ENCODE measurements at places on chromosomes 6 and 20.

DNA sequence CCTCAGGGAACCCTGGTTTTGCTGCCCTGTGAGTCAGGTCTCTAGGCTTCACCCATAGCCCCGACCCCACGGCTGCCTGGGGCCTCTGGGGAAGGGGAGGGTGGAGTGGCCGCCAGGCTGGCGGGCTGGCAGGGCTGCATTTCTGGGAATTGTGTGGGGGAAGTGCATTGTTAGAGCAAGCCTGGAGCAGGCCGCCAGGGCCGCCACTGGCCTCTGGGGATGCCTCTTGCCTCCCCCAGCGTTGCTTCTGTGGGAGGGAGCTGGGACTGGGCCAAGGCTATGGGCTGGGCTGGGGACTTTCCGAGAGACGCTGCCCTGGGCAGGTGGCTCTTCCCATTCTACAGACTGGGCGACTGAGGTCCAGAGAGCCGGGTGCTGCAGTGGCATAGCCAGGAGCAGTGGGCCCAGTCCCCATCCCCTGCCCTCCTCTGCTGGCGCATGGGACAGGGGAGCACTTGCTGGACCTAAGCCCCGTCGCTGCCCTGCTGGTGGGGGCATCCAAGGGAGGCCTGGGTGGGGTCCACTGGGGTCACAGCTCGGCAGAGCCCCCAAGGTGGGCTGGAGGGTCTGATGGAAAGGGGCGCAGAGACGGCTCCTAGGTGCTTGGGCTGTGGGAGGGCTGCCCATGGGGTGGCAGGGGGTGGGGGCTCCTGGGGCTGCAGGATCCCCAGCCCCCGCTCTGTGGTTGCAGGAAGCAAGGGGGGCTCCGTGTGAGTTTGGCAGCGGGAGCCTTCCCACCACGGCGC lies 6.6 kb upstream of the SOX18 start:
- no peak for DNase-seq

- DNase-seq: no peak
Observed at GRCh38 chr20:57705127-57705899, 4.5 kb downstream of the PMEPA1 start.

DNA sequence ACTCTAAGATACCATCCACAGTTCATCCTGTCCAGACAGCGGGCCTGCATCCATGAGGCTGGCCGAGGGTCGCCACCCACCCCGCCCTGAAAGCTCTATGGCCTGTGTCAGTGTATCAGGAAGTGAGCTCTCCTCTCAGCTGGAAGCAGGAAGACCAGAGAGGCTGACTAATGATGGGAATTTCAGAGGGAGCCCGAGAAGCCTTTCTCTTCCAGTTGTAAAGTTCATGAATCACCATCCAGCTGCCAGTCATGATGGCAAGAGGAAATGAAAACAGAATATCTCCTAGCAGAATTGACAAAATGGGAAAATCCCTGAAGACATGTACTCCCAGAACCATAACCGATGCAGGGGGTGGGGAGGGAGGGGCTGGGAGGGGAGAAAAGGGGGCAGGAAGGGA lies 109.6 kb upstream of the RPS6KA2 start:
- no peak for DNase-seq

- DNase-seq: no peak
Observed at GRCh38 chr20:37781626-37782025, 87.8 kb downstream of the CTNNBL1 start.

GRCh38 chr20:9884666-9885065 lies 45.8 kb upstream of the PAK5 start:
- DNase-seq: no peak

- DNase-seq: peak; percentile 70
Observed at GRCh38 chr6:81752921-81753710, 635 bp upstream of the TENT5A start.

- DNase-seq: no peak
Observed at GRCh38 chr6:64010666-64011065, 375.1 kb downstream of the PHF3 start.

DNA sequence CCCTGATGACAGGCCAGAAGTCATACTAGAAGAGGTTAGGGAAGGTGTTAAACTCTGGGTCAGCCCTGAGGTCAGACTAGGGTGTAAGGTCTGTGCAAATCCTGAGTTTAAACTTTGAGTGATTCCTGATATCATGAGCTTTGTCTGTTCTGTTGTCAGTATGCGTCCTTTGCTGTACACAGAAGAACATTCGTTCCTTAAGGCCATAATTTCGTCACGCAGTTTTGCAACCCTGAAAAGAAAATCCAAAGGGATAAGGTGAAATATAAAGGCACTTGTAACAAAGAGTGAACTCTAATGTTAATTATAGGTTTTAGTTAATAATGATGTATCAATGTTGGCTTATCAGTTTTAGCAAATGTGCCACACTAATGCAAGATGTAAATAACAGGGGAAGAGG lies 2.3 kb downstream of the DST start:
- no peak for DNase-seq

- no peak for DNase-seq
Observed at GRCh38 chr6:40724886-40725285, 137.7 kb upstream of the LRFN2 start.

- DNase-seq: no peak
Observed at GRCh38 chr6:69331886-69332285, 464.9 kb downstream of the LMBRD1 start.

DNA sequence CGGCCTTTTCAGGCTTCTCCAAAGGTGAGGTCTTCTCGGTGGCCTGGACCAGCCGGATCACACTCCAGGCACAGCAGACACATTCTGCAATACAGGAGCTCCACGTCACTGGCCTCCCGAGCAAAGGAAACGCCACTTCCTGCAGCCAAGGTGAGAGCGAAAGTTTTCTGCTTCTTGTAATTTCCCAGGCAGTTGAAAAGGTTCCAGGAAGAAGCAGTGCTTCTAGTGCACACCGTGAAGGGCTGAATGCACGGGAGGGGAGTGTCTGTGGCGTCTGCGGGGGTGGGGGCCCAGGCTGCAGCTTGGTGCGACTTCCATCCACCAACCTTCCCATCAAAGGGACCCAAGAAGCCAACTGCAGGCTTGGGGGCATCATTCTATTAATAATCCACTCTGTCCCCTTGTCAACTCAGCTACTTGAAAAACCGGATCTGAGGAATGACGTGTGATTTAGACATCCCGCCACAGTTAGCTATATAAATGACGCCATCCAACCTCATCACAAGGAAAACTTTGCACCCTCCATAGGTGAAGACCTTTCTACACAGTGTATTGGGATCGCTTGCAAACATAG lies 61.1 kb downstream of the NFATC2 start:
- DNase-seq: no peak

DNA sequence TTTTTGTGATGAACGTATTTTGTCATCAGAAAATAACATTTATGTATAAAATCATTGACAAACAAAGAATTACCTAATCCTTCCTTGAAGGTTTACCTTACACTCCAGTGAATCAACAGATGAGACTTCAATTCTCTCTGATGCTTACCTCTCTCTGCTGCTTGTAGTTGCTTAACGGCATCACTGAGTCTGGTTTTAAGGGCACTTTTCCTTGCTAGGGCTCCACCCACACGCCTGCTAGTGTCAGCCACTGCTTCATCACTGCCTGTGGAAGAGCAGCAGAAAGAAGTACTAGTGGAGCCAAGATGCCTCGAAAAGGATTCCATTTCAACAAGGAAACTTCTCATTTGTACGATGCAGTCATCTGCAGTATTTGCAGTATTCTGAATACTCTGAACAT lies 63.0 kb downstream of the FAM229B start:
- no peak for DNase-seq

GRCh38 chr6:108897371-108897770 lies 49.1 kb downstream of the ARMC2 start:
- no peak for DNase-seq

DNA sequence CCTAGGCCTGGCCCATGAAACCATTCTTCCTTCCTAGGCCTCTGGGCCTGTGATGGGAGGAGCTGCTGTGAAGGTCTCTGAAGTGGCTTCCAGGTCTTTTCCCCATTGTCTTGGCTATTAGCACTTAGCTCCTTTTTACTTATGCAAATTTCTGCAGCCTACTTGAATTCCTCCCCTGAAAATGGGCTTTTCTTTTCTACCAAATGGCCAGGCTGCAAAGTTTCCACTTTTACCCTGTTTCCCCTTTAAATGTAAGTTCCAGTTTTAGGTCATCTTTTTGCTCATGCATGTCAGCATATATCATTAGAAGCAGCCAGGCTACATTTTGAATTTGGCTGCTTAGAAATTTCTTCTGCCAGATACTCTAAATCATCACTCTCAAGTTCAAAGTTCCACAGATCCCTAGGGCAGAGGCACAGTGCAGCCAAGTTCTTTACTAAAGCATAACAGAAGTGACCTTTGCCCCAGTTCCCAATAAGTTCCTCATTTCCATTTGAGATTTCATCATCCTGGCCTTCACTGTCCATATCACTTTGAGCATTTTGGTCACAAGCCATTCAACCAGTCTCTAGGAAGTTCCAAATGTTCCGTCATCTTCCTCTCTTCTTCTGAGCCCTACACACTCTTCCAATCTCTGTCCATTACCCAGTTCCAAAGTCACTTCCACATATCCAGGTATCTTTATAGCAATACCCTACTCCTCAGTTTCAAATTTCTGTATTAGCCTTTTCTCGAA lies 71.9 kb downstream of the TBC1D7 start:
- no peak for DNase-seq

DNA sequence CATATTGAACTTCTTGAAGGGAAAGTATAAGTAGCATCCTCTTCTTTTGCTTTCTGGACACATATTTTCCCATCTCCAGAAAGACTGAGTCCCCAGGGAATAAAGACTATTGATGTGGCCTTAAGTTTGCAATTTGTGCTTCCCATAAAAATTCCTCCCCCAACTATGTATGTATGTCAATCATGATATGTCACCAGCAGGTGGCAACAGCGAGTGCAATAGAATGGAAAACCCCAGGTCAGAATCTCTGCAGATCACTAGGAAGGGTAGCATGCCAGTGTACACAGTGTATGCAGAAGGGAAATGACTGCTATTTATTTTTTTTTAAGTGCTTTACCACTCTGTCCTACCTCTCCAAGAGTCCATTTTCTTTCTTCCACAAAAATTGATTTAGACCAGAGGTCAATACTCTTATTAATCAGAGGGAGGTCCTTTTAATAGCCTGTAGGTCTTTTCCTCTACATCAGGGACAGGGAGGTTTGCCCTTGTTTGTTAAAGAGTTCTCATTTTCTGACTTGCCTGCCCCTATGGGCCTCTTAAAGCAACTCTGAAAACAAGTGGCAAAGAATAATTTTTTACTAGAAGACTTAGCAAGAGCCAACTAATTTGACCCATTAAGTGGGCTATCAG lies 61.4 kb downstream of the BMP2 start:
- DNase-seq: no peak

- DNase-seq: no peak
Observed at GRCh38 chr6:155154158-155154830, 109.5 kb upstream of the CLDN20 start.

DNA sequence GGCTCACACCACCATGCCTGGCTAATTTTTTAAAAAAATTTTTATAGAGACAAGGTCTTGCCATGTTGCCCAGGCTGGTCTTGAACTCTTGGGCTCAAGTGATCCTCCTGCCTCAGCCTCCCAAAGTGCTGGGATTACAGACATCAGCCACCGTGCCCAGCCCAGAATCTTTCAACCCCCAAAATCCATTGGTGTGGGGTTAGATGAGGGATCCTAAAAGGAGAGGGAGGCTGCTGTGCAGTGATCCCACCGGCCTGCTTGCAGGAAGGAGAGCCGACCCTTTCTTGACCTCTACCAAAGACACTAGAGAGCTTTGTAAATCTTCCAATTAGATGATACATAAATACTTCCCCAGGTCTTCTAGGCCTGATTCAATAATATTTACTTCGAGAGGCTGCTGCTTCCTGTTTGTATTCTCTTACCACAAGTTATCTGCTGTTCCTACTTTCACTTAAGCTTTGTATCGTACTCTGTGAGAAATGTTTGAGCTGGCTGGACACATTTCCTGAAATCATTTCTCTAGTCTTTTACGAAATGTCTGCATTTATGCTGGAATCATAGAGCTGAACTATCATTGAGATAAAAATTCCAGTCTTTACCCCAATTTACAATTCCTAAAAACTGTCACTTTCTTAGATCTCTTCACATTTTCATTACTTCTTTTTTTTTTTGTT lies 49.3 kb upstream of the IER3 start:
- DNase-seq: no peak

DNA sequence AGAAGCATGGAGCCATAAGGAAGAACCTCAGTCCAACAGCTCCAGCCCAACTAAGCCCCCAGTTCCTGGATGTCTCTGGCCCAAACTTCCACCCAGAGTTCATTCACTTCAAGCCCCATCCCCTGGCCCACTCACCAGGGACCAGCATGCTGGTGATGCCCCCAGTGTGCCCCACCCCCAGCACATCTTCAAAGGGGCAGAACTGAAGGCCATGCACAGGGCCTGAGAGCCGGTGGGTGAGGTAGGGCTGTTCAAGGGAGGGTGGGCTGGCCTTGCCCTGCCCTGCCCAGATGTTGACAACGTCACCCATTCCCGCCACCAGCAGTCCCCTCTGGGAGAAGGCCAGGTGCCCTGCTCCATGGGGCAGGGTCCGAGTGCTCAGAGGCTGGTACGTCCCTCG lies 3.6 kb downstream of the B3GALT4 start:
- DNase-seq: no peak

- no peak for DNase-seq
Observed at GRCh38 chr6:21070620-21071019, 522.9 kb upstream of the SOX4 start.

- DNase-seq: no peak
Observed at GRCh38 chr20:5831539-5832237, 81.5 kb downstream of the SHLD1 start.

DNA sequence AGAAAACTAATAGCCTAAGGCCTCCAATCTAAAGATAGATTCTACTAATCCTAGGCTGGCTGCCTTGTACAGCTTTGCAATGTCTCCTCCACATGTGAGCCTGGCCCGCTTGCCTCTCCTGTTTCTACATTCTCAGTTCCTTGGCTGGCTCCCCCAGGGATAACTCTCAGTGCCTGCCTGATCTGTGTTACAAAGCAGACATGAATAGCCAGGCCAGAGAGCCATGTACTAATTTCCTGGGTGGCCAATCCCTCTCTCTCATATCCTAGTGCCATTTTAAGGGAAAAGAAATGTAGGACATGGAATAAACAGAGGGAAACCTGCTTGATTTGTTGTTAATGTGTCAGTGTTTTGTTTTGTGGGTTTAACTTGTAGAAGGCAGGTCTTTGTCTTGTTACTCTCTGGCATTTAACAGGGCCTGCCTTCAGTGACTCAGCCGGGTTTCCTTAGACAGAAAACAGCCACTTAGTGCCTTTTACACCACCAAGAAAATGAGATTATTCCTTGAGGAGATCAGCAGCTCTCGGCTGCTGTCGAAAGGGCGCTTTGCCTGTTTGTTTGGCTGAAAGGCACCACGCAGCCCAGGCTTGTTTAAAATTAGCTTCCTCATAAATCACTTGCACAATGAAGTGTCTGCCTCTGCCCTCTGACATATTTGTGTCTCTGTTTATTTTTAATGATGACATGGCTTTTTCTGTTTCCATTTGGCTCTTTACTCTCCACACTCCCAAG lies 702.7 kb downstream of the MAFB start:
- no peak for DNase-seq

Data from activated naive CD4-positive, alpha-beta T cell (primary cell).